NCI-H510A treated with DMSO at 0.1 percent for 48 hours (cell line): ENCODE measurements at places on chromosomes 4 and X.

DNA sequence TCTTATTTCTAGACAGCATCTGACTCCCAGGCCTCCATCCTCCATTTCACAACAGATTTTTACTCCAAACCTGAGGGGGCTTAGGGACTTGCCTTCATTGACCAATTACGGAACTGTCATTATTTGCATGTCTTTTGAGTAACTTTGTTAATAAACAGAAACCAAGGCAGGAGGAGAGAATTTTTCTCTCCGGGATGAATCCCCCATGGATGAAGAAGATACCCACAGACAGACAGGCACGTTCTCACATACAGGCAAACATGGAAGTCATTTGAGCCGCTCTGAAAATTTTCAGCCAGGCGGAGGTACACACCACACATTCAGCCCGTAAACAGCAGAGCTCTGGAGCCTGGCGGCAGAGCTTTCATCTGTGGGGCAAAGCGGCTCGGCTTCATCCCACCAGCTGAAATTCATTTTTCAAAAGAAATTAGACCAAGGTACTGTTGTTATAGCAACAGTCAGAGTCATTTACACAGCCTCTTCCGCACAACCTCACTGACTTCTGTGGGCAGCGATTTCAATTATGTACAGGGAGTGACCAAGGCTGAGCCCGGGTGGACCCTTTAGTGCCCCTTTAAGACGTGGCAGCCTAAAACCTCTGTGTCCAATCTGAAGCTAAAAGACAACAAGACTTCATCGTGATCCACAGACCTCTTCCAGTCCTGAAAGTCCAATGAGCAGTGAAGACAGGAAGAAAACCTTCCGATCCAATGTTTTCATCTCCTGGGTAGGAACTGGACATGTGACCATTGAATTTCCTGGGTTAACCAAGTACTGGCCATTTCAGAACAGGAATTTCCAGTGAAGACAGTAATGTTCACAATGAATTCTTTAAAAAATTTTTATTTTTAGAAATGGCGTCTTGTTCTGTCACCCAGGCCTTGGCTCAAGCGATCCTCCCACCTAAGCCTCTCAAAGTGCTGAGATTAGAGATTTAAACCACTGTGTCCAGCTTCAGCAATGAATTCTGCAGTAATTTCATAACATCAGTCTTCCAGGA, 237.0 kb downstream of the MGST2 start:
- no peak for DNase-seq

DNA sequence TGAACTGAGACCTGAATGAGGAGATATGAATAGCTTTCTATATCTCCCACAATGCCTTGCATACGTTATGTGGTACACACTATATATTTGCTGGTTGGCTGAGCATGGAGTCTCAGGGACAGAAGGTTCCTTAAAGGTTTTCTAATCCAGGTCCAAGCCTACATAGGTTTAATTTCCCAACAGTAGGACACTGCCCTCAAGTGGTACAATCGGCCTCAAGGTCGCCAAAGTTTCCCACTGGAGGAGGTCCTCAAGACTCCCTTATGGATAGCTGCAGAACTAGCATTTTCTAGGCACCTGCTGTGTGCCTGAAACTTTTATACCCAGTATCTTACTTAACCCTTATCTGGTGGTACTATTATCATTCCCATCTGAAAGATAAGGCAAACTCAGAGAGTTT, 21.0 kb upstream of the EFNB1 start:
- no peak for DNase-seq

DNA sequence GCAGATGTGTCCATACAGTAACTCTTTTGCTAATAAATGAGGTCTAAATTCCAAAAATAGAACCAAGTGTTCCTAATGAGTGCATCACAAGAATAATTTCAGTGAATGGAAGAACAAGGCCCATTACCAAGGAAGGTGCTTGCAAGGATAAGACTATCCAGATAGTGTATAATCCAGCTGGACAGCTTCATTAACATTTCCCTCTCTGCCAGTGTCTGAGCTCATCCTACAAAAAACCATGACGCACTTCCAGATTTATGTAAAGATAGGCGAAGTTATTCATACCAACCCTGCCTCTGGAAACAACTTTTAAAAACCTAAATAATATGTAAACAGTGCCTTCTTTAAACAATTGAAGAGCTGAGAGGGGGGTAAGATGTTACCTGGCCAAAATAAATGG, 177.9 kb upstream of the STK26 start:
- DNase-seq = no peak

GRCh38 chr4:64584981-64585557, 175.8 kb upstream of the TECRL start:
- DNase-seq = peak; percentile 5

GRCh38 chrX:124984140-124984813, 335.4 kb upstream of the TEX13C start:
- DNase-seq = no peak

DNA sequence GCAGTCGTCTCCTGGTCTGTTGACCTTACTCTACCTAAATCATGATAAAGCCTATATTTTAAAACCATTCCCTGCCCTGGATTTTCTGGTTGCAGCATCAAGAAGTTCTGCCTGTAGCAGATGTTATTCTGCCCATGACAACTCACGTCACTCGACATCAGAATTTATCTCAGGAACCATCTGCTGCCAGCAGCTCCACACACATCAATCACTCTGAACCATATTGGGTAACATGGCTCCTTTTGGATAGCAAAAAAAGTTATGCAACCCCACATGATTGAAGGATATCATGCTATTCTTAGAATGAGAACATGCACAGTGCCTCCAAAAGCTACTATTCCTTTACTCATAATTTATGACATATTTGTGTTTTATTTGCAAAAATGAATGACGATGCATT, 341.4 kb downstream of the DHRSX start:
- no peak for DNase-seq

DNA sequence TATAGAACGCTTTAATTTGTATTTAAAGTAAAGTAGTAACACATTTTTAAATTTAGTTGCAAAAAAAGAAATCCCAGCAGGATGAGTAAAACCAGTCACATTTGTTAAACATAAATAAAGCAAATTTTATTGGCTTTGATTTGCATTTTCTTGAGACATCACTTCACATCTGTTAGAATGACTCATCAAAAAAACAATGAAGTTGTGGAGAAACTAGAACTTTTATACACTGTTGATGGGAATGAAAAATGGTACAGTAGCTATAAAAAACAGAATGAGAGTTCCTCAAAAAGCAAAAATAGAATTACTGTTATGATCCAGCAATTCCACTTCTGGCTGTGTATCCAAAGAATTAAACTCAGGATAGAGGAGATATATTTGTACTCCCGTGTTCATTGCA, 454.0 kb upstream of the KLHL4 start:
- DNase-seq = no peak

DNA sequence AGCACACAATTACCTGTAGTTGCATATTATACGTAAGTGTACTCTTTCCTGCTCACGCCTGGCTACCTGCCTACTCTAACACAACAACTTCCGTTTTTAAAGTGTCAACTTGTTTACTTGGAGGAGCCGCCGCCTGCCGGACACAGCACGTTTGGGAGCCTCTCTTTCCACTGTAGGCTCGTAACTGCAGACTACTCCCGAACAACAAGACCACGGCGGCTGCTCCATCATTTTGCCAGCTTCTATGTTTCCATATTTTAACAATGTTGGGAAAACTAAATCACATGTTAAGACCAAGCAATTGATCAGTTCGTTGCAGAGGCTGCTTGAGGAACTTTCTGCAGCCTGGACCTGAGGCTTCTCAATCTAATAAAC, 841 bp downstream of the MTNR1A start:
- peak; percentile 67 for DNase-seq

- peak; percentile 92 for DNase-seq
These were observed 254.0 kb downstream of the TMA16 start for GRCh38 chr4:163748449-163748848.

DNA sequence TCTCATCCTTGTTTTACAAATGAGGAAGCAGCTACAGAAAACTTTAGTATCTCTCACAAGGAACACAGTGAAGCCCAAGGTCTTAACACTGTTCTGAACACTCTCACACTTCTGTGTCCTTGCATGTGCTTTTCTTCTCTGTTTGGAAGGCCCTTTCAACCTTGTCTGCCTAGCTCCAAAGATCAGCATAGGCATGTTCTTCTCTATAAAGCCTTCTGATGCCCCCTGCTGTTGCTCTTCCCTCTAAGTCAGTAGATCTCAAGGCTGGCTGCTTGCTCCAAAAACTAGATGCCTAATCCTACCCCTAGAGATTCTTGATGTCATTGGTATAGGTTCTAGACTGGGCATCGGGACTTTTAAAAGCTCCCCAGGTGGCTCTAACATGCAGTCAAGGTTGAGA, 5.9 kb downstream of the APOO start:
- peak; percentile 71 for DNase-seq

DNA sequence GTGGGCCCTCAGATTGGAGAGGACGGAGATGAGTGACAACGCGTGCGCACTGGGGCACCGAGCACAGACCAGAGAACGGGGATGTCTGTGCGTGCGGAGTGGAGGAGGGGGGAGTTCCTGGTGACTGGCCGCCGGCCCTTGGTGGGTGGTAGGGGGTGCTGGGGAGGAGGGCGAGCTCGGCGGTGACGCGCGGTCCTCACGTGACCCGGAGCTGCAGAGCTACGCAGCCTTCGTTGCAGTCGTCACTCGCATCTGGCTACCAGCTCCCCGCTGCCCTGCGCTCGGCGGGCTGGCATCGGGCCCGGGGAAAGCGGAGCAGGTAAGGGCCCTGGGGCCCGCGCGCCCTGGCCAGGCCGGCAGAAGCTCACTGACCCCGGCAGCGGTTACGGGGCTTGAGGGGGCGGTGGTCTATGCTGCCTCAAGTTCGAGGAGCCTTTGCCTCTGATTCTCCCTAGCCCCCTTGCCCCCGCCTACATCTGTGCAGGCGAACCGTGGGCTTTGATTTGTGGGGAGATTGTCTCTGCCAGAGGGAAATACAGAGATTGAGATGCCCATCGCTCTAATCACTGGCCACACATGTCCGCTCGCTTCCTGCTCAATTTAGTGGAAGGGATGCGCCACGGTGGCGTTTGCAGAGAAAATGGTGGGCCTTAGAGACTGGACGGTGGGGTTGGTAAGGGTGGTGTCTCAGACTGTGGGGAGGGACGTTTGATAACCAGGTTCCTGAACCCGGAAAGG, at the start of gene ARMCX4:
Gene ARMCX4 (plus strand): TSS at position 245 of the 738 bp plus-strand sequence. CDS start 3,134 bp downstream, outside the sequence.
- peak; percentile 53 for DNase-seq

DNA sequence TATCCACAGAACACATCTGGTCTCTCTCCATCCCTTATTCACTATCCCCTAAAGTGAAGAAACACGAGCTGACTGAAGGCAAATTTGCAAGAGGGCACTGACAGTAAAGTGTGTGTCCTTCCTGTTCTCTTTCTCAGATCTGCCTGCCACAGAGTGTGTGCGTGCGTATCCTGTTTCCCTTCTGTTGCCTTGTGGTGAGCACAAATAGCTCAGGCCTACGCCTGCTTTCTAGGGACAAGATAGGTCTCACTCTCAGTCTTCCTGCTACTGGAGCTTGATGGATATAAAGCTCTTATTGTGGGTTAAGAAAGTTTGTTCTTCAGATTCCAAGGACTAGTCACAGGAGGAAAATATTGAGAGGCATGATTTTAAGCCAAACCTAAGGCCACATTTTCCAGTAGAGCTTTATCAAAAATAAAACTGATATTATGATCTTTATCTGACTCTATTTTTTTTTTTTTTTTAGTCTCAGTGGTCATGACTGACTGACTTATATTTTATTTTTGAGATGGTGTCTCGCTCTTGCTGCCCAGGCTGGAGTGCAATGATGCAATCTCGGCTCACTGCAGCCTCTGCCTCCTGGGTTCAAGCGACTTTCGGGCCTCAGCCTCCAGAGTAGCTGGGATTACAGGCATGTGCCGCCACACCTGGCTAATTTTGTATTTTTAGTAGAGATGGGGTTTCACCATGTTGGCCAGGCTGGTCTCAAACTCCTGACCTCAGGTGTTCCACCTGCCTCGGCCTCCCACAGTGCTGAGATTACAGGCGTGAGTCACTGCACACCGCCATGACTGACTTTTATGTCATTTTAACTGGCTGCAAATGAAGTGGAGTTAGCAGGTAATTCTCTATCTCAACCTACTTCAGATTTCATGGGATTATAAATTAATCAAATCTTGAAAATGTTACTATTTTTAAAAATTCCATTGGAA, 140.3 kb upstream of the SH3RF1 start:
- peak; percentile 52 for DNase-seq

GRCh38 chr4:112823606-112824005, 186.7 kb downstream of the LARP7 start:
- DNase-seq = no peak

- no peak for DNase-seq
These were observed 107.0 kb upstream of the AR start for GRCh38 chrX:67436867-67437266.

GRCh38 chr4:47012676-47013075, 18.7 kb upstream of the GABRB1 start:
- DNase-seq = no peak

DNA sequence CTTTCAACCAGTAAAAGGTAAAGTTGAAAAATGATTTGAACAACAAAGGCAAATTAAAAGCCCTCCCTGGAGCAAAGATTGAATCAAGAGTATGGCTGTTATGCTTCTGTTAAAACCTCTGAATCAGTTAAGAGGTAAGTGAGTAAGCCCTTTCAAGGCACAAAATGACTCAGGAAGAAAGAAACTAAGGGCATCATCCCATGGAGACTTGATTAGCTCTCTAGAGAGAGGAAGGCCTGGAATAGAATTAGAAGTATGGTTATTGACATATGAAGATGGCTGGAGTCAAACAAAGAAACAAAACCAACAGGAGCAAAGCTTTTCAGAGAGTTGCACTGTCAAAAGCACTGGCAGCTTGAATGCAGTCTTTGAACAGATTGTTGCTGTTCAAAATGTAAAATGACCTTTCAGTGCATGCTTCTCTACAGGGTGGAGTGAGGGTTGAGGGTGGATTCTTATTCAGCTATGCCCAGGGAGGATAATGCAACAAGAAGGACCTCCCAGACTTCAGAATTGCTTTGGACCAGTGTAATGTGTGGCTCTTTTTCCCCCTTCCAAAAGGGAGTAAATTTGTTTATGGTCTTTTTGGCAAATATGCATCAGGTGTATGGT, 365.5 kb downstream of the GBA3 start:
- no peak for DNase-seq

DNA sequence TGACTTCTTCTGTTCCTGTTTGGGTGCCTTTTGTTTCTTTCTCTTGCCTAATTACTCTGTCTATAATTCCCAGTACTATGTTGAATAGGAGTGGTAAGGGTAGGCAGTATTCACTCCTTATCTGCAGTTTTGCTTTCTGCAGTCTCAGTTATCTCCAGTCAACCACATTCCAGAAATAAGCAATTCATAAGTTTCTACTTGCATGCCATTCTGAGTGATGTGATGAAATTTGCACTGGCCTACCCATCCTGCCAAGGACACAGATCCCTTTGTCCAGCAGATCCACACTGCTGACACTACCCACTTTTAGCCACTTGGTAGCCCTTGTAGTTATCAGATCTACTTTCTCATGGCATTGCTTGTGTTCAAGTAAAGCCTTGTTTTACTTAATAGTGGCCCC, 971.6 kb upstream of the INTU start:
- DNase-seq = no peak

DNA sequence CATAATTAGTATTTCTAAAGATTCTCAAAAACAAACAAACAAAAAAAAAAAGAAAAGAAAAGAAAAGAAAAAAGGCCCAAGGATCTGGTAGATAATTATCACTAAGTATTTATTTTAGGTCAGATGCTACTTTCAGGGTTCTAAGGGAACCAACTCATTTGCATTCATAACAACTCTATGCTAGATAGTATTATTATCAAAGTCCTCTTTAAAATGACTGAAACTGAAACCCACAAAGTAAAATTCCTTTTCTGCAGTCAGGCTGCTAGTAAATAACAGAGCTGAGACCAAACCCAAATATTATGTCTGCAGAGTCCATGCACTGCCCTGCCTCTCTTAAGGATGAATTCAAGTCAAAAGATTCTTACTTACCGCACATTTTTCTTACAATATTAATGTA, 38.3 kb upstream of the MAPK10 start:
- DNase-seq = no peak
